ENCODE measurements at places on chromosomes 3 and 15.

DNA sequence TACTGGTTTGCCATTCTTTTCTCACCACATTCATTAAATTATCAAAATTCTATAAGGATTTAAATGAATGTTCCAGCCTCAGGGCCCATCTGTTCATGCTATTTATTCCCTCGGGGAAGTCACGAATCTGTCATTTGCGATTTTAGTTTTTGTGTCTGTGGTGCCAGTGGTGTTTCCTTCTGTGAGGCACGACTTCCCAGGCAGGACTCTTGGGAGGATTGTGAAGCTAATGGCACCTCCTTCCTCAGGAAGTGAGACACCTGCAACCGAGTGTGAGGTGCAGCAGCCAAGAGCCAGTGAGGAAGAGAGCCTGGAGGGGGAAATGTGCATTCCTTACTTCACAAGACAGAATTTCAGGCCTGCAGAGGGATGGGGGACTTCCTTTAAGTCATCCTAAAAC lies 24.1 kb downstream of the SV2B start:
- no peak for DNase-seq

DNA sequence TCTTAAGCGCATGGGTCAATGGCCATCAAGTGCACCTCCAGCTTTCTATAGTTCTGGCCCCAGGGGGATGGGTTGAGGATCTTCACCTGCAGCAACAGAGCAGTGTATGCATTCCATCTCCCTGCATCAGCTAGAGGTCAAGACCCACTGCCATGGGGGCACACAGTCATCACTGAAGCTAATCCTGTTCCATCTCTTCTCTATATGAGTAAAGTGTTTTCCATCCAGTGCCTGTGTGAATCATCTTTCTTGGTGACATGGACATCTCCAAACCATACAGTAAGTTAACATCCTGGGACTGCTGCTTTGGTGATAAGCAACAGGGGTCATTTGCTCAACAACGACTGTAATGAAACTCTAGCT lies 4.4 kb upstream of the ENTPD3 start:
- no peak for DNase-seq

DNA sequence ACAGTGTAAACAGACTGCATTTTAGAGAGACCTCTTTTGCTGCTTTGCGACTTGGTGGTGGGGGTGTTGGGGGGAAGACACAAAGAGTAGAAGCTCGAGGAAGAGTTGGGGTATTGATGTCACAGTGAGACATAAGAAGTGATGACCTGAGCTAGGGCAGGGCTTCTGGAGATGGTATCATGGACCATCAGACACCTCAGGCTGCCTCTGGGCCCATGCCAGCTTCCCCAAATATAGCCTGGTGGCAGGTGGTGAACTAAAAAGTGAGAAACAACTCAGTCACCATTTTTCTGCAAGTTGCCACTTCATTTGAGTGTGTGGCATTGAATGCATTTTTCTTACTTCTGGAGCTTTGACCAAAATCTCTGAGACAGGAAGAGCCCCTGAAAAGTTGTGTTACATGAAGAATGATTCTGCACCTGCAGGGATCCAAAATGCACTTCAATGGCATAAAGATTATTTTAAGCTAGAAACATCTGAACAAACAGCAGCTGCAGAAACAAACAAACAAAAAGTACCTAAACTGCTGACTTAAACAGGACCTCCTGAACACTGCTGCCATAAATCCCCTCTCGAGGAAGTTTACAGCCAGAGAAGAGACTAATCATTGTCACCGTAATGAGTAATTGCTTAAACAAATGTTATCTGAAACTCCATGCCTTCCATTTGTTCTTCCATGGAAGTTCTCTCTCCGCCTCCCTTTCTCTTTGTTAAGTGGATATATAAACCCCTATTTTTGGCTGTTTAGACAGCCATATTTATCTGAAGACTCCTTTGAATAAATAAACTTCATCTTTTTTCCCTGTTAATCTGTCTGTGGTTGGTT lies 15.2 kb upstream of the XIRP1 start:
- DNase-seq, result no peak

- DNase-seq, result no peak
Observed at GRCh38 chr15:50890751-50891150, 17.7 kb upstream of the AP4E1 start.

- DNase-seq, result no peak
Observed at GRCh38 chr15:59352683-59353082, 20.0 kb downstream of the MYO1E start.
